ENCODE measurements at places on chromosomes 4 and X.

GRCh38 chrX:123083924-123084323 lies 100.2 kb upstream of the GRIA3 start:
- no peak for DNase-seq

GRCh38 chrX:10833299-10834169 lies 213.1 kb upstream of the MID1 start:
- no peak for DNase-seq

DNA sequence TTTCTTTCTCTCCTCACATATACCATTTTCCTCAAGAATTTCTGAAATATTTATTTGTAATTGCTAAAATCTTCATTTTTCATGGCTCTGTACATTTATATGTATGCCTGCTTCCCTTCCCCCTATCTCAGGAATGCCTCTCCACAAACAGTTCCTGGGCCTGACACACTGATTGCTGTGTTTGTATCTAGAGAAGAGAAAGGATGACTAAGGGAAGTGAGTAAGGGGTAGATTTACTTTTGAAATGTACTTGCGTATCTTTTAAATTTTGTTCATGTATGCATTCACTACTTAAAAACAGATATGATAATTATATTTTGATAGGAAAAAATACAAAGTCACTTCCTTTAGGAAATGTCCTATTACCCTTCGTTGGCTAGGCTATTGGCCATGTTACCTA lies 790.8 kb downstream of the PCDH18 start:
- DNase-seq = no peak

DNA sequence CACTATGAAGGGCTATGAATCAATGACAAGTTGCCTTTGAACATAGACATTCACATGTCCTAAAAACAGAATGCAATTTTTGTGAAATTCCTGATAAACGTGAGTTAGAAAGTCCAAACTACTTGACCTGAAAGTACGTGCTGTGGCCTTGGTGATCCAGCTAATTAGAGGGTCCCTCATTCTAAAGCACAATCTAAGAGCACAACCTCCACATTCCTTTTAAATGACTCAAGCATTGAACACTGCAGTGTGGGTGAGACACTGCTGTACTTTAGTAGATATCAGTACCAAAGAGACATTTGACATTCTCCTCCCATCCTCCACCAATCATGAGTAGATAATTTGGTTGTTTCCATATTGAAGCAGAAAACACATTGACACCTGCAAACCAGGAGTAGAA lies 73.5 kb downstream of the FAM47B start:
- no peak for DNase-seq

DNA sequence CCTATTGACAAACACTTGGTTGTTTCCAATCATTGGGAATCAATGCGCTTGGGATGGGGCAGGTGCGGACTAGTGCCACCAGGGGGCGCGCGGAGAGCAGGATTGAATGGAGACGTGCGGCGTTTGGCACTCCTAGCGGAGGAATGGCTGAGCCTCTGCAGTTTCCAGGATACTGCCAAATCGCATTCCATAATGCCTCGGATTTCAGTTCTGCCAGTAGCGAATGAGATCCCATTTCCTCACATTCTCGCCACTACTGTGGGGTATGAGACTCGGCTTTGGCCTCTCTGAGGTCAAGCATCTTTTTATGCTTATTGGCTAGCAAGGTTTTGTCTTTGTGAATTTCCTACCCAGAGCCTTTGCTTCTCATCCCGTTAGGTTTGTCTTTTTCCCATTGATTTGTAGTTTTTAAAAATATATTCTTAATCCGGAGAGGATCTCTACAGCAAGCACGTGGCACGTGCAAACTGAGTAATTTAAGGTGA lies 28.7 kb downstream of the CLDN34 start:
- no peak for DNase-seq

DNA sequence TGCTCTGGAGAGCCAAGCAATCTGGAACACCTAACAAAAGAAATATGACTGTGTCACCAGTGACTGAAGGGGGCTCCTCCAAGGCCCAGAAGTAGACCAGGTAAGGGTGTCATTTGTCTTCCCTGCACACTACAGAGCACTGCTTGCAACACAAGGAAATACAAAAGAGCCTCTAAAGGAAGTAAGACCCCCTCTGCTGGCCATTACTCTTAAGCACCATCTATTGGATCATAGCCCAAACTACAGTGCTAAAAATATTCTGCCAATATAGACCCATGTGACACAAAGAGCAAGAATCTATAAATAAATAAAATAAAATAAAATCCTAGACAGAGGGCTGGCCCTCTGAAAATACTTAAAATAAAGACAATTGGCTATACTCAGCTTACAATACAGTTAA lies 528.7 kb downstream of the TMA16 start:
- no peak for DNase-seq

- no peak for DNase-seq
Measured at GRCh38 chrX:71439420-71439819, 73.3 kb downstream of the TAF1 start.

DNA sequence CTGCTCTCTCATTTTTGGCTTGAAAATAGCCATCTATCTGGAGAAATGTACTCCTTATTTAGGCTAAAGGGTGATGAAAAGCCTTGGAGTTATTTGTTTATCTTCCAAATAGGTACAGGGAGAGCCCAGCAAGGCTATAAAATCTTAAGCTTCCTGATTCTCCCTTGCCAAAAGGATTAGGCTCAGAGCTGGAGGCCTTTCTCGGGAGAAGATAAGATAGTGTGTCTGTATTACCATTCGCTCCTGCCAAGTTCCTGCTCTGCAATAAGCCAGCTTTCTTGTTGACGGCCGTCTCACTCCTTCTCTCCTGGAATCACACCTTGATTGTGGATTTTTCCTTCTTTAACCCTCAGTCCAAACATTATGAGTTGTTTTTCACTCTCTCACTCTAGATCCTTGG lies 171.8 kb upstream of the TTC29 start:
- no peak for DNase-seq

DNA sequence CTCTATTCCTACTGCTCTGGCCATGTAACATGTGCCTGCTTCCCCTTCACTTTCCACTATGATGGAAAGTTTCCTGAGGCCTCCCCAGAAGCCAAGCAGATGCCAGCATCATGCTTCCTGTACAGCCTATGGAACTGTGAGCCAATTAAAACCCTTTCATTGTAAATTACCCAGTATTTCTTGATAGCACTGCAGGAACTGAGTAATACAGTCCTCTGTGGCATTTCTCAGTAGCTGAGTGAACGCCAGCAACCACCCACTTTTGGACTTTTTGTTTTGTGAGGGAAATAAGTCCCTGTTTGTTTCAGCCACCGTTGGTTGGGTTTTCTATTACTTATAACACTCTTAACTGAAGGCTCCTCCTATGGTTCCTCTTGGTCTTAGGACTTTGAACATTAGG lies 104.1 kb downstream of the C4orf51 start:
- DNase-seq = no peak

GRCh38 chr4:7073526-7074390 lies 5.9 kb upstream of the GRPEL1 start:
- no peak for DNase-seq

- no peak for DNase-seq
Measured at GRCh38 chrX:2185341-2186082, 315.3 kb downstream of the DHRSX start.

DNA sequence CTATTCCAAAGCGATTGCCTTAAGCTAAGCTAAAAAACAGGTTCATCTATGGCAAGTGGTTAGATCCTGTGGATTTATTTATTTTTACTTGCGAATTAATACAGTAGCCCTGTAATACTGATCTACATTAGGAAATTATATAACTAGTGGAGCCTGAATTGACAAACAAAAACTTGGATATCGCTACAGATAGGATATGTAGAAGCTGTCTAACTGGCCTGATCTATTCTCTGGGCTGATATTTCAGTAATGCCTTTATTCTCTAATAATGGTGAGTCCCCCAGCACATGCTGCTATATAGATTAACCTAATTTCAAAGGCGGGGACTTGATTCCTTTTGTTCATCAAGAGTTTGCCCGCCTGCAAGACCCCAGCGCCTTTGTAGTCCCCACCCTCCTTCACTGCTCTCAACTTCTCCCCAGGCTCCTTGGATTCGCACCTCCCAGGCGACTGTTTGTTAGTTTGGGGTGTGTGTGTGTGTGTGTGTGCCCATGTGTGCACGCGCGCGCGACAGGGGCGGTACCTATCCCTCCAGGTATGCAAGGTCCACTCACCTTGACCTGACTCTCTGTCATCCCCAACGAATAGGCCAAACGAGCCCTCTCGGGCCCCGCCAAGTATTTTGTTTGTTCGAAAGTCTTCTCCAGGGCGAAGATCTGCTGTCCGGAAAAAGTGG lies 3.8 kb downstream of the NKX6-1 start:
- no peak for DNase-seq
